ENCODE measurements at places on chromosomes 11 and 22. TPM values are rescaled to one million over a fixed set of nuclear protein-coding genes. Genes with fewer than 3 reads are reported as not detected.
A peak's percentile ranks its signal among the peaks of the same experiment; 100 is the strongest.

GRCh38 chr11:89537936-89538335 is 46.8 kb upstream of the NOX4 start:
- no peak for DNase-seq

- no peak for DNase-seq
These were observed 25.3 kb upstream of the SLC35C1 start for GRCh38 chr11:45779602-45780001.

DNA sequence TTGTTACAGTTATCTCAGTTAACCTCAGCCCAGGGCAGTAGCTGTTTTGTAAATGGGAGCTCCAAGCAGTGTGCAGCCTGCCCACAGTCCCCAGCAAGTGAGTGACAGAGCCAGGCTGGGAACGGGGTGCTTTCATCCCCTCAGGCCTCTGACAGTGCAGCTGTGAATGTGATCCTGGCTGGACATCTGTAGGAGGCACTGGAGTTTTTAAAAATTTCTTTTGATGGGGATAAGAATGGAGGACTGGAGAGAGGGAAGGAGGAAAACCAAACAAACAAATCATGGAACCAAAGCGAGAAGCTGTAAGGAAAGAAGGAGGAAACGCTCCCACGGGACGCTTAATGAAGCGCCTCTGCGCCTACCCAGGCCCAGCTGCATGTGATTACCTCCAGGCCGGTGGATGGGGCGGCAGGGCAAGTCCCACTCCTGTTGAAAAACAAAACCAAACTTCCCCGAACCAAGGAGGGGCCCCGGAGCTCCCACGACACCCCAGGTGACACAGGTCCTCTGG is 40.6 kb downstream of the SCUBE1 start:
- DNase-seq, result no peak

DNA sequence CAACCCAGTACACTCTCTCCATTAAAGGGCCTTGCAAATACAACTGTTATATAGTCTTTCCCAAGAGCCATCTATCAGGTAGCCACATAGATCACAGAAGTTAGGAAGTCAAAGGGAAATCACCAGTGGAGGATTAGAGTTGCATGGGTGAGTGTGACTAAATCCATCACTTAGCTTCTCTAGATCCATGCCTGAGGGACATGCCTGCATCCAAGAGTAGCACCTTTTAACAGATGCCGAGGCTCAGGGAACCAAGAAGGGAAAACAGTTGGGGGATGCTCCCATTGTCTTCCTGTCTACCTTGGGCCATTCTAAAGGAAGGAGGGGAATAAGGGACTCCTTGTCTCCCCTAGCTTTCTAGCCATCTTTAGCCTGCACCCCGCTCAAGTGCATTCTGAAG is 77.9 kb downstream of the XRRA1 start:
- no peak for DNase-seq

GRCh38 chr22:41564563-41564962 is 3.8 kb downstream of the CSDC2 start:
- DNase-seq, result no peak

DNA sequence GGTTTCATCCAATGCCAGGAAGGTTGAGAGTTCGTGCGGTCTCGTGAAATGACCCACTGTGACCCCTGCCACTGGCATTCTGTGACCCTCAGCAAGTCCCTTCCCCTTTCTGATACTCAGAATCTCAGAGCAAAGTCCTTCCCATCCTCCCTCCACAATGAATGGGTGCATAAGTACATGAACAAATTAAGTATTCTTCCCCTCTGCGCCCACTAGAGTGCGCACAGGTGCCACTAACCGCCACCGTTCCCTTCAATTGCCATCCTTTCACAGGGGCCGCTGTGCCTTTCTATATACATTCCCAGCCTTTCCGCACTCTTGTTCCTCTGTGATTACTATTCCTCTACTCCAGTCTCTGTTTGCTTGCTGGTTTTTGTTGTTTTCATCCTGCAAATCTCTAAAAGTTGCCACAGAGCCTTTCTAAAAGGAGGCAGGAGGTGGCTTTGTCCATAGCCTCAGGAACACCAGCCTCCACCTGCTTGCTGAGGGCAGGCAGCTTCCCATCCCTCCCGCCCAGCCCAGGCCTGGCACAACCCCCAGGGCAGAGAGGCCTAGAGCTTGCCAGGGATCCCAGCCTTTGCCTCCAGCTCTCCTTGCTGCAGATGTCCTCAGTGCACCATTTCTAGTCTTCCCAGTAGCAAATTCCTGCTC is 6.7 kb upstream of the AP1B1 start:
- DNase-seq, result no peak

DNA sequence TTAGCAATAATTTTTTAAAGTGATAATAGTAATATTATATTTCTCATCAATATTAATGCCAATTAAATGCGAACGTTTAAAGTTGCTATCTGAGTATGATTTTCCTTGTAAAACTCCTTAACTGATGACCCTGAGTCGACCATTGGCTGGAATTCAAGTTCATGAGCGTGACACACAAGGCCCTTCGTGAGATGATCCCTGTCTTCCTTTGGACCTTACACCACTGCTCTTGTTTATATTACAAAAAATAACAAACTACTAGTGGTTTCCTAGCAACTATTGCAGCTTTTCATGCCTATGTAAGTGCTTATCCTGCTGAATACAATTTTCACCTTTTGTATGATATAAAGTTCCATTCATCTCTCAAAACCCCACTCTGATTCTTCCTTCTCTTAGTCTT is 752.9 kb downstream of the CNTN5 start:
- no peak for DNase-seq

- no peak for DNase-seq
These were observed 22.0 kb upstream of the WNT11 start for GRCh38 chr11:76228071-76228874.

- peak; percentile 73 for DNase-seq
These were observed 15.8 kb upstream of the FLI1 start for GRCh38 chr11:128678024-128678423.

- DNase-seq, result no peak
These were observed 357.8 kb downstream of the CADM1 start for GRCh38 chr11:115146425-115146824.

- DNase-seq, result no peak
These were observed 789.4 kb downstream of the OPCML start for GRCh38 chr11:132742929-132743328.

- DNase-seq, result no peak
These were observed 4.7 kb upstream of the ZBTB16 start for GRCh38 chr11:114054806-114055205.

- DNase-seq, result no peak
These were observed 126.3 kb downstream of the KIRREL3 start for GRCh38 chr11:126874276-126874675.

DNA sequence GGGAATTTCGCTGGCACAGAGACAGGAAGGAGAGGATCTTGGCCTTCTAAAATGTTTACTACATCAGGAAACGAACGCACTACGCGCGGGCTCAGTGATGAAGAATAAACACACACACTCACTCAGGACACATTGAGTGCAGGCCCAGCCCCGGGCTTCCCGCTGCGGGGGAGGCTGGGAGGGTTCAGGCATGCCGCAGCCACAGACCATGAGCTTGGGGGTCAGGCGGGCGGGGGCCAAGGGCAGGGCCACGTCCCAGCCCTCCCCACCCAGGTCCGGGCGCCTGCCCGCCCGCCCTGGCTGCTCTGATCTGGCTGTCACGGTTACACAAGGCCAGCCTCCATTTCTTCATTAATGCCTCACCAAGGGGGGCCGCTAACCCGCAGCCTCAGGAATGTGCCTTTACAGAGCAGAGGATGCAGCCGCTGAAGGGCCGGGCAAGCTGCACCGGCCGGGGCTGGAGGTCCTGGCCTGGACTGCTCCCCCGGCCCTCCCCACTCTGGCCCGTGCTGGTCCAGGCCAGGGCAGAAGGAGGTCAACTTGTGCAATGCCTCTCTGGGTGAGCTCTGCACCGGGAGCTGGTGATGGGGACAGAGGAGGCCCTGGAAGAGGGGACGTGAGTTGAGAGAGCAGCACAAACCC is 41.7 kb downstream of the IGF2 start:
- DNase-seq, result peak; percentile 39

- no peak for DNase-seq
These were observed 91.0 kb upstream of the SHISAL1 start for GRCh38 chr22:44403602-44404329.

GRCh38 chr11:14577835-14578529 is 57.8 kb upstream of the PSMA1 start:
- no peak for DNase-seq

DNA sequence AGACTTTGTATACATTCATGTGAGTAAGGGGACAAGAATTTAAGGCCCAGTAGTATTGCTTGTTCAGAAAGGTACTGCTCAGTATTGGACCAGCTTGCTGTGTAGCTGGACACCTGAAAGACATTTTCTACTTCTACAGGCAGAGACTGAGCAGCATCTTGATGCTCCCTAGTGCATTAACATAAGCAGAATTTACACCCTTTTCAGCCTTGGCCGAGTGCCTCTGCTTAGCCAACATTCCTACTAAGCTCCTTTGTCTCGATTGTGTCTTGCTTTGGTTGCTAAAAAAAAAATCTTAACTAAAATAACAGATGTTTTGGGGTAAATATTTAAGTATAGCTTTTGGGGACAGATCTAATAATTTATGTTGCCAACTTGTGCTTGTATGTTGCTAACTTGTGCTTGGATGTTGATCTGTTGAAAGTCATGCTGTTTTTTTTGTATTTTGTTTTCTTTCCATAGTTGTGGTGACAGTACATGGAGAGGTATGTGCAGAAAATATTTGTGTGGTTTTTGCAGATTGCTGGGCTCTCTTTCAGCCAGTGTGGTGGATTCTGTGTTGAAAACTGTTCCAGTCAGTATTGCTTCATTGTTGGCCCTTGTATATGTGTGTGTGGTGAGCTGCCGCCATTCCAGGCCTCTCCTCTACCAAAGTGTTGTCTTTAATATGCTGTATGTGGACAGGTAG is 3.7 kb downstream of the PTS start:
- DNase-seq, result no peak

DNA sequence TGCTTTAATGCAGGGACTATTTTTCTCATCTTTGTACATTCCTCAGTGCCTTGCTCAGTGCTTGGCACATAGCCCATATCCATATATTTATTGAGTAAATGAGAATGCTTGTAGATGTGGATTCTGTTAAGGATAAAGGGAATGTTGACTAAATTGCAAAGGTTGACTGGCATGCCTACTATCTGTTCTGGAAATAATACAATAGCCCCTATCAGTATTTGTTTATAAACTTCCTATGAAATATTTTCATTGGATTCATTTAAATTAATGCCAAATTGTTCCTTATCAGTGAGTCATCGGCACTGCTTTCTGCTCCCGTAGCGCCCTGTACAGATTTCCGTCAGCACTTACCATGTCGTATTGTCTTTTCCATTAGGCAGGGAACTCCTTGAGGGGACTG is 8.0 kb downstream of the RNF121 start:
- DNase-seq, result peak; percentile 64

DNA sequence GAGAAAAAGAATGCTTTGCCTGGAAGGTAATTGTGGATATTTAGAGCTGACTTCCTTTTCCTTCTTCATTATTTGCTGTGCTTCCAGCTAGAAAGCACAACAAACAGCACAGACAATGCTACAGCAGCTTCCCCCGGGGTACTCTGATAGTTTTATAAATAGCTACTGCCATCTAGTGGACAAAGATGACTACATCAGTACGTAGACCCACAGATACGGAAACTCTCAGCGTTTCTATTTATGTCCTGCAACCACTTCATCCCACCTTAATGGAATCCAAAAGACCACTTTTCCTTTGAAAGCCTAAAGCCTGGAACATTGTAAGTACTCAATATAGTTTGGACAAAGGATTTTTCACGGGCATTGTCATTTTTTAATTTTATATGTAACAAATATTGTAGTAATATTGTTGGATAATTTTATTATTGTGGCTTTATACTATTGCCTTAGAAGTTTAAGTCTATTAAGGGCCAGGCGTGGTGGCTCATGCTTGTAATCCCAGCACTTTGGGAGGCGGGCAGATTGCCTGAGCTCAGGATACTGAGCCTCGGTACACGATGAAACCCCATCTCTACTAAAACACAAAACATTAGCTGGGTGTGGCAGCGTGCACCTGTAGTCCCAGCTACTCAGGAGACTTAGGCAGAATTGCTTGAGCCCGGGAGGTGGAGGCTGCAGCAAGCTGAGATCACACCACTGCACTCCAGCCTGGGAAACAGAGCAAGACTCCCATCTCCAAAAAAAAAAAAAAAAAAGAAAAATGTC is 7.5 kb downstream of the HSPA8 start:
- DNase-seq, result no peak

DNA sequence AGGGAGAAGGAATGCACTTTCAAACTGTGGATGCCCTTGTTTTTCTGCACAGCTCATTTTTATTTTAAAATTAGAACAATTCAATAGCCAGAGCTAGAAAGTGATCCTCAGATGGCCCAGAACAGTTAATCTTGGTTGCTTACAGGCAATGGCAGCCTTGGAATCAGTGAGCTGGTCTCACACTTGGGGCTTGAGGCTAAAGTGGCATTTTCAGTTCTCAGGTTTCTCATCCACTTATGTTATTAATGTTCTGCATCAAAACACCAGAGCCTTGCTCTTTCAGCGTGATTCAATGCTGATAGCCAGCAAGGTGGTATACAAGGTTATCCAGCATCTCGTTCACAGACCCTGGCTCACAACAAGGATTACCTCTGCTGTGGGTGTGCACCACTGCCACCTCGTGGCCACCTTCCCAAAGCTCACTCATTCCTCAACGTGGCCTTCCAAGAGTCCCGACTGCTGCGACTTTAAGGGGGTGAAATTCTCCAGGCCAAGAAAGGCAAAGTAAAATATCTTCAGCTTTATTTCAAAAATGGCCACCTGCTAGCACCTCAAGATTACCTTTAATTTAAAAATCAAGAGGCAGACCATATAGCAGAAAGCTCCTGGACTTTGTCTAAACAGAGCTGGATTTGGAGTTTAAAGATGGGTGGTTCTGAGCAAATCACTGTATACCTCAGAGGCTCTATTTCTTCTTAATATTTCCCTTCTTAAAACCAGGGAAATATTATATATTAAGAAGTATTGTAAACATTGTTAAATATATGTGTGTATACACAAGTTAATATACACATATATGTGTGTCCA is 34.2 kb upstream of the FSHB start:
- peak; percentile 2 for DNase-seq

DNA sequence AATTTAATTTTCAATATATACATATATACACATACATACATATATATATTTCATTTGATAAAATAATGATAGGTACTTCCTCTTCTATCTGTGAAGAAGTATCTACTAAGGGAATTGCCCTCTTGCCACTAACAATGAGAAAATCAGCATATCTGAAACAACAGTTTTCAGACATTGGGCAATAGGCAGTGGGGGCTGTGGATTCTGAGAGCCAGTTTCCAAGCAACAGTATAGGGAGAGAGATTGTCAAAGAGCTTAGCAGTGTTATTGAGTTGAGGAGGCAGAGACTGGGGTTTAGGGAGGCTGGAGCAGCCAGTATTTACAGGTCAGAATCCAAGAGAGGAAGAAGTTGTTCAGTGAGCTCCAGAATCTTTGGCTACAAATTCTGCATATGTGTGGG is 119.3 kb downstream of the ARFGAP2 start:
- DNase-seq, result no peak

The APOL3 gene
- 59.1 TPM for total RNA-seq

The MUC5B gene
- not detected for total RNA-seq

The ENTHD1 gene
- not detected for total RNA-seq

The NRXN2 gene
- not detected for total RNA-seq

The GLB1L3 gene
- not detected for total RNA-seq

The OR8B3 gene
- not detected for total RNA-seq

The RNF121 gene
- total RNA-seq, result 86.8 TPM

The SEZ6L gene
- total RNA-seq, result not detected

The PHOX2A gene
- not detected for total RNA-seq
